ENCODE measurements at places on chromosomes 13 and 19.

DNA sequence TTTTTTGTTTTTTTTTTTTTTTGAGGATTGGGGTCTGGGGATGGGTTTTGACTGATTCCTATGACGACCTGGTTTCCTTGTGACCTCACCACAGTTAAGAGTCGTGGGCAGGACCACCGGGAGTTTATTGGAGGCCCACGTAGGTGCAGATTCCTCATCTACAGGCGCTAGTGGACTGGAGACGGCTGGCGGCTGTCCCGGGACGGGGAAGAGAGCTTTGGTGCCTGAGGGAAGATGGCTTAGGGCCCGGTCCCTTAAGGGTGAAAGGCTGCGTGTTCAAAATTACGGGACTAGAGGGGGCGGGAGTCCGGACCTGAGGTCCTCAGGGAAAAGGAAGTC, 682 bp upstream of the TEAD2 start:
- DNase-seq, result no peak

DNA sequence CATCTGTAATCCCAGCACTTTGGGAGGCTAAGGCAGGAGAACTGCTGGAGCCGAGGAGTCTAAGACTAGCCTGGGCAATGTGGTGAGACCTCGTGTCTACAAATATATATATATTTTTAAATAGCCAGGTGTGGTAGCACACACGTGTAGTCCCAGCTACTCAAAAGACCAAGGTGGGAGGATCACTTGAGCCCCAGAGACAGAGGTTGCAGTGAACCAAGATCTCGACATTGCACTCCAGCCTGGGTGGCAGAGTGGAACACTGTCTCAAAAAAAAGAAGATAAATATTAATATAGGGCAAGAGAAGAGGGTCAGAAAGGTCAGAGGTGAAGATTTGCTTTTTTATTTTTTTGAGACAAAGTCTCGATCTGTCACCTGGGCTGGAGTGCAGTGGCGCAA, 5.5 kb upstream of the MRPL4 start:
- DNase-seq, result no peak

DNA sequence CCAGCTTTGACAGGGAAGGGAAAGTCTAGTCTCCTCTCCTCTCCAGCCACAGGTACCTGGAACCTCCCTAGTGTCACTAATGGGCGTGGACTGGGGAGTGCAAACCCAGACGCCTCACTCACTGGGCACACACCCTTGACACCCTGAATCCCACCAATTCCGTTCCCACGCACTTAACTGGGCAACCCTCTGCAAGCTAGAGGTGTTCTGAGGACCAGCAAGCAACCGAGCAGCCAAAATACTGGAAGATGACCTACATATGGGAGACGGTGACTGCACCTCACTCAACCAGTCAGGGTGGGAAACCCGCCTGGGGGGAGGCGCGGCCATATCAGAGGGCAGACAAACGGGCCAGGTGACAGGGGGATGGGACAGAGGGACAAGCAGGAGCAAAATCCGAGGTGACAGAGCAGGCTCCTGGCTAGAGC, 991 bp downstream of the ABHD17A start:
- no peak for DNase-seq

DNA sequence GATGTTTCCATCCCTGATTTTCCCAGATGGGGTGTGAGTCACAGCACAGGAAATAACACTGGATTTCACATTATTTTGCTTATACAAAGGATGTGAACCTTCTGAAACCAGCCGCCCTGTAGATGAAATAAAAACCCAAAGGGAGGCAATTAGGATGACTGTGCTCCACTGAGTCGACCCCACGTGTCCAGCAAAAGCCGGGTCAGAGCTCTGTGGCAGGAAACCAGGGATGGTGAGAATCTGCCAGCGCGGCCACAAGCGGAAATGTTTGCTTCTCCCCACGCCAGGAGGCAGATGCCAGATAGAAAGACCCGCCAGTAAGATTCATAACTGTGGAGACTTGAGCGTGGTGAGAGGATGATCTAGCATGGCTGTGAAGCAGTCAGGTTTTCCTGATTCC, 764.4 kb downstream of the LIG4 start:
- peak; percentile 23 for DNase-seq

DNA sequence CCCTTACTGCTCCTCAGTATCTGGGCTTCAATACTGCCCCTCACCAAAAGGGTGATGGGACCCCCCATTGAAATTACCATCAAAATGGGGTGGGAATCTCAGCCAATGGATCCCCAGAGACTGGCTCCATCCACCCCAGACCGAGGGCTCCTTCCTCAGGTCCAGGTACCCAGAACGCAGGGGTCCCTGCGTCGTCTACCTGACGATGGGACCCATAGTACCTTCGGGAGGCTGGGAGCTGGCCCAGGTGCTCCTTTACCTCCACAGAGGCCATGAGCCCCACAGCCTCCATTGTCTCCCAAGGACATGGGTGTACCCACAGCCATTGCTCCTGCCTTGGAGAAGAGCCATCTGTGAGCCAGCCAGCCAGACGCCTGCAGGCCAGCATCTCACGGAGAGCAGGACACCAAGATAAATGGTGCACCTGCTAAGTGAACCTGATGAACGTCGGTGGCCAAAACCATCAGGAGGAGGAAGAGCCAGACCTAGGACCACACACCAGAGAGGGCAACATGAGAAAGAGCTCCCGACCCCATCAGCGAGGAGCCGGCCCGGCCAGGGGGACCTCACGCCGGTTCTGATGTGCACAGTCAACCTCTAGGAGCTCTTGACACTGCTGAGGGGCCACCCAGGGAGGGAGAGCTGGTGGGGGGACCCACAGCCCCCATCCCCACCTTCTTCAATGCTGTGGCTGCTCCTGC, 156.8 kb upstream of the SOX1 start:
- DNase-seq, result no peak

GRCh38 chr19:19280561-19280960, 7.5 kb upstream of the TM6SF2 start:
- DNase-seq, result no peak

DNA sequence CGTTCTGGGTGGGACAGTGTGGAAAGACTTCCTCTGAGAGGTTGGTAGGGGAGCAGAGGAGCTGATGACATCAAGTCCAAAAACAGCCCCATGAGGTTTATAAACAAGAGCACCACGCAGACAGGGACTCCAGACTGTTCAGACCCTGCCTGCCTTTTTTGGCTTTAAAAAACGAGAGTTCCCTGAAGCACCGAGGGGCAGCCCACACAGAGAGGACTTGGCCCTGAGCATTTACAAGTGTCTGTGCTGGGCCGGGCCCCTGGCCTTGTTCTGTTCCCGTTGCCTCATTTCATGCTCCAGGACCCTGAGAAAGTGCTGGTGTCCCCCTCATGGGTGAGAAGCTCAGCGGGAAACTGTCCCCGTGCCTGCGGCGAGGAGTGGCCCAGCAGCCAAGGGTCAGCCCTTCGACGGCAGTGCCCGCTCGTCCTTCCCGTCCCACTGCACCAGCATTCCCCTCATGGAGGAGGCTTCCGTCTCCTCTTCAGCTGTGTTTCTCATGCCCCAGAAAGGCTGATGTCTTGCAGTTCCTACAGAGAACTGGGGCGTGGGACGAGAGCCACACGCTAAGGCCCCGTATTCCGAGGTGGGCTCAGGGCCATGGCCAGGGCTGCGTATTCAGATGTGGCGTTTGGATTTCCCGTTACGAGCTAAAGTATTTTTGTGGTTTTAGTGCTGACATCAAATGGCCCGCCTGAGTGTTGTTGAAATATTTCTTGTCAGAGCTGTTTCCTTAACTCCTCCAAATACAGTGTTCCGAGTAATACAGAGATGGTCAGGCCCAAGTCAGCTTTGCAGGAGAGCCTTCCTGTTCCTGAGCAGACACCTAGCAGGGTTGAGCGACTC, 93.5 kb downstream of the ATP11A start:
- peak; percentile 49 for DNase-seq

- no peak for DNase-seq
These were observed 78.9 kb upstream of the FLT1 start for GRCh38 chr13:28573595-28574373.

DNA sequence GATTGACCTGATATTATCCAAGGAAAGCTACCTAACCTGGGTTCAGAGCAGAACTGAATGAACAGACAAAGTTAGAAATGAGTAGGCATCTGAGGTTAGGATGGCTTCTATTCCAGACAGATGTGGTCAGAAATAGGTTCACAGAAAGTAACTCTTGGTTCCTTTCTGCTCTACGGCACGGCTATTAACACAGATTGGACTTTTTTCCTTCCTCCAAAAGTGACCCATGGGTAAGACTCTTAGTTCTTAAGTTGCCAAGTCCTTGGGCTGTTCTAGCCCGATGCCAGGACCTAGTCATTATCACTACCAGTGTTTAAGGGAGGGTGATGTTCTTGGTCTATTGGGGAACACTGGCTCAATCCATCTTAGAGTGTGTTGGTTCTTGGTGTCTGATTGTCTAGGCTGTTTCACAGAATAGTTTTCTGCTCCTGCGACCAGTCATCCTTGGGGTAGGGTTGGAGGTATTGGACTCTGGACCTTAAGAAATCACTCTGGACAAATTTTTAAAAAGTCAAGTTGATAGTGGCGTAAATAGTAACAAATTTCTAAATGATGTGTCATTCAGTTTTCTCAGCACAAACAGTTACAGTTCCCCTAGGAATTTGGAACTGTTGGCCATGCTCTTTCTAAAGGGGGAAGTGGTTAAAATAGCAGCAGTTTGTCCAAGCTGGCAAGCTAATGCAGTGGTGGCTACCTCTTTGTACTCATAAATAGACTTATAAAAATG, 60.1 kb upstream of the MYCBP2 start:
- DNase-seq, result peak; percentile 3

DNA sequence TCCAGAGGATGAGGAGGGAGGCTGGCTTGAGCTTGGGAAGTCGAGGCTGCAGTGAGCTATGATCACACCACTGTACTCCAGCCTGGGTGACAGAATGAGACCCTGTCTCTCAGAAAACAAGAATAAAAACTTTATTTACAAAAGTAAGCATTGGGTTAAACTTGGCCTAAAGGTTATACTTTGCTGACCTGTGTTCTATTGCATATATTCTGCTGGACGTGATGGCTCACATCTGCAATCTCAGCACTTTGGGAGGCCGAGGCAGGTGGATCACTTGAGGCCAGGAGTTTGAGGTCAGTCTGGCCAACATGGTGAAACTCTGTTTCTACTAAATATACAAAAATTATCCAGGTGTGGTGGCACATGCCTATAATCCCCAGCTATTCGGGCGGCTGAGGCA, 6.6 kb upstream of the ARHGEF18 start:
- no peak for DNase-seq

DNA sequence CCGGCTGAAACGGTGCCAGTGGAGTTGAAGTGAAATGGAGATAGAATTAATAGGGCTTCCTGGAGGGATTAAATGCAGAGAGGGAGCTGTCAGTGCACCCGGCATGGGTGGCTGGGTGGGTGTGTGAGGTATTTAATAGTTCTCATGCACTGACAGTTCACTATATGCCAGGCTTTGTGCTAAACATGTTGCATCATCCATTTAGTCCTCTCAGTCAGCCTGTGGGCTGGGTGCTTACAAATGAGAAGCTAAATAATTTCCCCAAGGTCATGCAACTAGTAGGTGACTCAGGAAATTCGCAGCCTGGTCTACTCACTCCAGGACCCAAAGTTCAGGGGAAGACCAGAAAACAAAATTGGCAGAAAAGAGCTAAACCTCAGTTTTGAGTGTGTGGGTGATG, 63.5 kb upstream of the SPATA13 start:
- no peak for DNase-seq

- no peak for DNase-seq
These were observed 123.5 kb downstream of the KCTD12 start for GRCh38 chr13:76762721-76763120.

GRCh38 chr13:46756977-46757376, 40.0 kb downstream of the ESD start:
- DNase-seq, result no peak

DNA sequence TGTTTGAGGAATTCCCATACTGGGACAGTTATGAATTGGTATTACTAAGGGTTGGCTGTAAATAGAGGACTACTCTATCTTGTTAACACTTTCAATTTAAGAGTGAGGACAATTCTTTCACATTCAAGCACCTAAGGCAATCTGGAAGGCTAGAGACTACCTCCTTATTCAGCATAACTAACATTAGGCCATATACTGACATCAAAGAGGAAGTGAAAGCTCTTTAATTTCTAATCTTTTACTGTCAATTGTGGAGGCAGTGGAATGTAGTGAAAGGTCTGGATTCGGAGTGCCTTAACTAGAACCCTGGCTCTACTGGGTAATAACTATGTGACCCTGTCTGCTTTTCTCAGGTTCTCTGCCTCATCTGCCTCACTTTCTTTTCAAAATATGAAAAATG, 134.0 kb downstream of the UFM1 start:
- no peak for DNase-seq

- DNase-seq, result no peak
These were observed 731.0 kb downstream of the SLITRK6 start for GRCh38 chr13:85068231-85068630.

- no peak for DNase-seq
These were observed 1.5 kb downstream of the MUC16 start for GRCh38 chr19:9008667-9009066.

GRCh38 chr19:38845374-38846024, 4.3 kb downstream of the HNRNPL start:
- no peak for DNase-seq

DNA sequence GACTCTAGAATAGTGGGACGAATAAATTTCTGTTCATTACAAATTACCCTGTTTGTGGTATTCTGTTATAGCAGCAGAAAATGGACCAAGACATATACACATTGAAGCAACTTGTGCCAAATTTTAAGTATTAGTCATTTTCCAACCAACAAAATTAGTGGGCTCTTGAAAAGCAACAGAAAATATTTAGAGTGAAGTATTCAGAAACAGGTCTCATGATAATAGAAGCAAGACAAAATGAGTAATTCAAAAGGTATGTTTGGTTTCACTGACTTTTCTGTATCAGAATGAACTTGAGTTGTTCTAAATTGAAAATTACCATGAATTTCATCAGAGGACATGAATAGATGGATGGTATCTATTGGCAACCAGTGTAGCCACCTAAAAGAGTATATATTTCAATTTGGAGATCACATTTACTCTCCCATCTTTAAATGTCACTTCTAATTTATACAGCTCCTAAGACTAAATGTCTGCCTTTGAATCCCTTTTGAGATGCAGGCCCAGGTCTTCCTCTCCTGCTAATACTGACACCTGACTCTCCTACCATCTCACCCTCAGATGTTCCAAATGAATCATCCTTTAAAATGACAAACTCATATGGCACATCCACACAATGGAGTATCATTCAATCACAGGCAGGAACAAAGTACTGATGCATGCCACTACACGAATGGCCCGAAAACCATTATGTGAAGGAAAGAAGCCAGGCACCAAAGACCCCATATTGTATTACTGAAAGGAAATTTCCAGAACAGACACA, 40.7 kb upstream of the DOCK9 start:
- no peak for DNase-seq

- DNase-seq, result peak; percentile 79
These were observed 1.3 kb downstream of the NECTIN2 start for GRCh38 chr19:44847144-44848035.

- peak; percentile 49 for DNase-seq
These were observed 1.2 kb upstream of the DCT start for GRCh38 chr13:94480672-94481145.

DNA sequence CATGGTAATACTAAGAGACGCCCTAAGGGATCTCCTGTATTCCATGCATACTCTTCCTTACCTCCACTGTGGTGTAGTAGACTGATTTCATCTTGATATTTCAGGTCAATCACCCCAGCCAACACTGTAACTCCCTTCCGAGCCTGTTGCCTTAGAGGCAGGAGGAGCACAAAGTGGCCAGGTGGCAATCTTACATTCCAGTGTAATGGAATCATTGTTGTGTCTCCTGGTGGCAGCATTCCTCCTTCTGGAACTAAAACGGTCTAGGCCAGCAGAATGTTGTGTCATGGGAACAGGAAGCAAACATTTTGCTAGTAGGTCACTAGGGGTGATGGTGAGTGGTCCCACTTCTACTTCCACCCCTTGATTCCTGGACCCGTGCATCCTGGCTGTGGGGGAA, 405.7 kb upstream of the SLC10A2 start:
- no peak for DNase-seq

GRCh38 chr13:28528848-28529247, 33.9 kb upstream of the FLT1 start:
- DNase-seq, result no peak

All from hindlimb muscle (tissue), 1 donor.